Fibroblast of pulmonary artery (primary cell): ENCODE measurements at places on chromosomes 1 and 21.

- DNase-seq, result peak; percentile 88
Measured at GRCh38 chr1:209569455-209570207, 13.9 kb upstream of the CAMK1G start.

- DNase-seq, result no peak
Measured at GRCh38 chr1:38814984-38815464, 44.5 kb downstream of the RRAGC start.

- peak; percentile 70 for DNase-seq
Measured at GRCh38 chr1:25550683-25551310, 7.4 kb downstream of the LDLRAP1 start.

- peak; percentile 31 for DNase-seq
Measured at GRCh38 chr1:176206006-176206960, 803 bp downstream of the COP1 start.

DNA sequence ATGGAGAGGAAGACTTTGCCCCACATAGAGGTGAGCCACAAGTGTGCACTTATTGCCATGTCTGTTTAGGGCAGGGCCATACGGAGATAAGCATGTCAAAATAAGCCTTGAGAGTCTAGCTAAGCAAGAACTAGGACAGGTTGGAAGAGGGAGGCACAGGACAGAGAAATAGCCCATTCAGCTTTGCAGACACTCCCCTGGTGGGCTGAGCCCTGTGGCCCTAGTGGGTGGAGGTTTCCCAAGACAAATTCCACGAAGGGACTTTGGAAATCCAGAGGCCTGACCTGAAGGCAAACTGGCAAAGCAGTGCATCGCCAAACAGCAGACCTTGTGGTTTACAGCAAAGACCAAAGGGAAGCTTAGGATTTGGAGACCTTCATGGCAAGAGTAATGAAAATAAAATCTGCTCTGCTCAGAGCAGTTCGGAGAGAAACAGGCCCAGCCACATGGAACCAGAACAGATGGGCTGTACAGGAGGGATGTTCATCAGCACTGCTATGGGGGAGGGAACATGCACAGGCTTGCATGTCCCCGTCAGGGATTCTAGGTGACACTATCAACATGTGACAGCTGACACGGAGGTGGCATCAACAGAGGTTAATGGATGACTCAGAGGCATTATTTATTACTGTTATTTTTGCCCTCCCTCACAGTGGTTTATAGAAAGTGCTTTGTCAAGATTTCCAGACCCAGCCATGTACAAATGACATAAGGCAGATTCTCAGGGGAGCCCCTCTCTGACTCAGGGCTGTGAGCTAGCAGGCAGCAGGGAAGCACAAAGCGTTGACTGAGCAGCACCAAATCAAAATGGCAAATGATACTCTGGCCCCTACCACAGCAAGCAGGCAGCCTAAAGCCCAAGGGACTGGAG is 90.1 kb upstream of the IRF2BP2 start:
- peak; percentile 52 for DNase-seq

DNA sequence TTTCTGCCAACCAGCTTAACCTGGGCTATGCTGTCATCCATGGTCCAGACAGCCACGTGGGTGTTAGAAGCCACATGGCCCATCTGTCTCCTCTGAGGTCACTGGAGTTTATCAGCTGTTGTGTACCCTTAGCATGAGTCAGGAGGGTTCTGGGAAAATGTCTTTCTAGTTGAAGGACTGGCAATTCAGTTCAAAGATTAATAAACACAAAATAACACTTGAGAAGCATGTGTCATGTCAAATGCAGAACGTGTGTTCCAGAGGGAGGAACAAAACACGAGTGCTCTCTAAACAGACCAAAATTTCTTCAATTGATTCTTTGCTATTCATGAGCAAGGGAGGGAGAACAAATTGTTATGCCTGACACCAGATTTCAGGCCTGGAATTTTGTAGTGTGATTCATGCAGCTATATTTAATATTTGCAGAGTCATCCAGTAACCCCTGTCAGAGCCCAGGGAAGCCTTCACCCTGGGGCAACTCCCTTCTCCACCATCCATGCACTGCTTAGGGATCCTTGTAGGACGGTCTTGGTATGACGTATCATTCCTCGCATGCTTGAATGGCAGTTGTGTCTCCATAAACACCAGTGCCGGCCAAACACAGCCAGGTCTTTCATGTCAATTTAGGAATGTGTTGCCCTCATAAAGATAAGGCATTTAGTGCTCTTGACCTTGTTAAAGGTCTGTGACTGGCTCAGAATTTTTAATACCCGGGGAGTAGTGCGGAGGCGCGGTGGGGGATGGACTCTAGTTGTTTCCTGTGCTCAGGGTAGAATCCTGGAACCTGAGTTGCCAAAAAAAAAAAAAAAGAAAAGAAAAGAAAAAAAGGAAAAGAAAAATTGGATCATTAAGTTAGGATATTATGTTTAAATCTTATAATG is 27.7 kb upstream of the DYRK1A start:
- DNase-seq, result peak; percentile 97

DNA sequence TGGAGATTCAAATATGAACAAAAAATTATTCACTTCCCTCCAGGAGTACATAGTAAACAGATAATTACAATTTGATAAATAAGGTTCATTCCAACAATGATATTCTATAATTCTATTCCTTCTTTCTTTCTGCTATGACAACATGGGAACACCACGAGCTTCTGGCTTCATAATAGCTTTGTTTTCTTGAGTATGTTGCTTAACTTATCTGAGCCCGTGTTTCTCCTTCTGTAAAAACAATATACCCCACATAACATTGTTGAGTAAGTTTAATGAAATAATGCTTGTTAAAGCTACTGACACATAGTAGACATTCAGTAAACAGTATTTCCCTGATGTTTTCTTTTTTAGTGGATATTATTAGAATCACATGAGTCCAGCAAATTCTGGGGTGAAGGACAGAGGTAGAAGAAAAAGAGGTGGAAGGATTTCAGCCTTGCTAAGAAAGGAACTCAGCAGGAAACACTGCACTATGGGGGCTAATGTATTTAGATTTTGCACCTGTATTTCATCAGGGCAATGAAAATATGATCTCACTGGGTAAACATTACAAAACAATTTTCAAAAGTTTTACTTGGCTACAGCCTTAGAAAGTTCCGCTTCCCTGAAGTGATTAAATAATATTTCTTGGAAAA is 430.8 kb upstream of the C1orf87 start:
- peak; percentile 50 for DNase-seq

DNA sequence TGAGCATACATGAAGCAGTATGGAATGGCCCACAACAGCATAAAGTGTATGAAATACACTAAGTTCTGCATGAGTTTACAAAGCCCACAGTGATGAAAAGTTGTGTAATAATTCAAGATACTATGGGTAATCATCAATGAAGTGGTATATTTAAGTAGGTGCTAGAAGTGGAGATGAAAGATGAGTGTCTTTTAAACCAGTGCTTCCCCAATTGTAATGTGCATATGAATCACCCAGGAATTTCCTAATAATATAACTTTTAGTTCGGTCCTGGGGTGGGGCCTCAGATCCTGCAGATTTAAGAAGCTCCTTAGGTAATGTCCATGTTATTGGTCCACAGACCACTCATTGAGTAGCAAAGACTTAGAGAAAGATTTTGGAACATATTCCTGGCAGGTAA is 184.9 kb downstream of the DUSP10 start:
- no peak for DNase-seq

DNA sequence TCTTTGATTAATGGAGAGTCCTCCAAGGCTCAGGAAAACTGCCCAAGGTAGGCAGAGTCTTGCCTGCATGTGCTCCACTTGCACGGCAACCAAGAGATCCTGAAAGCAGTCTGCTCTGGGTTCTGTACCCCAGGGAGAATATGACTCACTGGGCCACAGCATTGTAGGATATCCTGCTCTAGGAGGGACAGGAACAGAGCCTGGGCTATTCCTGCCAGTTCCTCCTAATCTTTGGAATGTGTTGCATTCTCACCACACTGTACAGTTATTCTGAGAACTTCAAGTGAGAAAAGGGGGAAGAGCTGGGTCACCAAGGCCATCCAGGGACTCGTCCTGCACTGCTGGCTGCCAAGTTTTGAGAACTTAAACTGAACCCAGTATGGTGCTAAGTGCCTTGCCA is 278.5 kb downstream of the MATN1 start:
- no peak for DNase-seq
